ENCODE measurements at places on chromosomes 12 and 14.

GRCh38 chr14:105126126-105126980 is 42.2 kb downstream of the JAG2 start:
- DNase-seq, result no peak

DNA sequence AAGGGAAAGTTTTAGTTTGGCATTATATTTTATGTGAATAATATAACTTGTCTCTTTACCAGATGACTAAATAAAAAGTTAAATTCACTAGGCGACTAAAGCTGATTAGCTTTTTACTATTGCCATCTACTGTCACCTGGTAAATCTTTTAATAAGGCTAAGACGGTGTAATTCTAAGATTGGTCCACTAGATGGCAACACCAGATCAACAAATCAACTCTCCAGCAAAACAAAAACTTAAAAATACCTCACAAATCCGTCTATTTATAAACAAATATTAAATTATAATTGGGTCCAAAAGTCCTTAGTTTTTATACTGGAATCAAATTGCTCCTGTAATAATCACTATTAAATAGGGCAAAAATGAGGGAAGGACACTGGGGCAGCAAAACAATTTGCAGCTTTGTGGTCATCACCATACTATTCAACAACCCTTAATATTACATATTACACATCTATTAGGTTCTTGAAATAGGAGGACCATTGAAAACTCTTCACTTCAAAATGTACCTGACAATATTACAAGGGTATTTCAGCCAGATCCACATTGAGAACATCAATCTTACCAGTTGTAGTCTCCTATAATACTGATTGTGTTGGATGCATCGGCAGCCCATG is 47.9 kb downstream of the GALC start:
- DNase-seq, result no peak

GRCh38 chr12:77407931-77408330 is 342.6 kb upstream of the E2F7 start:
- DNase-seq, result no peak

GRCh38 chr12:95339086-95339788 is 121.6 kb downstream of the VEZT start:
- no peak for DNase-seq
